ENCODE measurements at places on chromosomes 7 and 10.

DNA sequence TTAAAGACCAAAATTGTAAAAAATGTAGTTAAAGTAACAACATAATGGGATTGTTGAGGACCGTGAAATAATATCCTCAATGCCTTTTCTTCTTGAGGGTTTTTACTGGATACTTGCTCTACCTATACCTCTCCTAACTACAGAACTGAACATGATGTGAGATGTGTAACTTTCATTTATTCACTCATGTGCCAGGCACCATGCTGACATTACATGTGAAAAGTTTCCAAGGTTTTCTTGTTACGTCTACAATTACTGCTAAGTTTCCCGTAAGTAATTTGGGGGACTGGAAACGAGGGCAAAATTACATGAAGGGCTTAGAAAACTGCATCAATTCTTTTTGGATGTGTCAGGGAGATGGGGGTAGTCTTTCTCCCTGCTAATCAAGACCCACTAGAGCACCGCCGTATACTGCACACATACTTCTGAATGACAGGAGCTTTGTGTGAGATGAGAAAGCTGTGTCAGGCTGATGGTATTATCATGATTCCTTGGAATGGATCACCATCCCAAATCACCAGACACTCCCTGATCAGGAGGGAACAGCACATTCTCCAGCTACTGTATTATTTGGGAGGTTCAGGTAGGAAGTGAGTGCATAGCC lies 41.8 kb downstream of the PTPRZ1 start:
- DNase-seq: no peak

GRCh38 chr7:129262324-129262723 lies 37.5 kb downstream of the AHCYL2 start:
- no peak for DNase-seq

- no peak for DNase-seq
Observed at GRCh38 chr7:71429083-71429482, 297.1 kb downstream of the GALNT17 start.

DNA sequence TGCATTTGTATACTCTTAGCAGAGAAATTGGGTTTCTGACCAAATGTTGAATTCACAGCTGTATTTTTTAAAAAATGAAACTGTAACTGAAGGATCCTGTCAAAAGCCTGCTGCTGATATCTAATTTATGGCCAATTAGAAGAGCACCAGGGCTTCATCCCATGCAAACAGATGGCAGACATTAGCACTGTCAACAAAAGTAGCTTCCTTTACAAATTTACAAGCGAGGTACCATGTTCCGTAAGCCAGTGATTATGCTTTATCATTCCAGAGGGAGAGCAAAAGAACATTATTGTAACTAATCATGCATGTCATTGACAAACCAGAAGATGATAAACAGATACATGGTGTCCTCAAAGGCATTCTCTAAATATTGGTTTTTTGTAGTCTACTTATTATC lies 177.2 kb upstream of the DKK1 start:
- no peak for DNase-seq

- no peak for DNase-seq
Observed at GRCh38 chr10:48609899-48610584, 5.2 kb upstream of the ARHGAP22 start.
